Left ventricle myocardium inferior (tissue), 1 donor: ENCODE measurements at places on chromosomes 11 and 22.

GRCh38 chr11:128917144-128917724 is 25.4 kb downstream of the TP53AIP1 start:
- no peak overlapping the region for H3K4me3 ChIP-seq
- H3K27ac ChIP-seq, result no peak overlapping the region
- H3K4me1 ChIP-seq, result peaks cover 20% of the 10 kb centered on the region
- H3K27me3 ChIP-seq, result peaks cover 6% of the 10 kb centered on the region
- DNase-seq, result peak; percentile 0

DNA sequence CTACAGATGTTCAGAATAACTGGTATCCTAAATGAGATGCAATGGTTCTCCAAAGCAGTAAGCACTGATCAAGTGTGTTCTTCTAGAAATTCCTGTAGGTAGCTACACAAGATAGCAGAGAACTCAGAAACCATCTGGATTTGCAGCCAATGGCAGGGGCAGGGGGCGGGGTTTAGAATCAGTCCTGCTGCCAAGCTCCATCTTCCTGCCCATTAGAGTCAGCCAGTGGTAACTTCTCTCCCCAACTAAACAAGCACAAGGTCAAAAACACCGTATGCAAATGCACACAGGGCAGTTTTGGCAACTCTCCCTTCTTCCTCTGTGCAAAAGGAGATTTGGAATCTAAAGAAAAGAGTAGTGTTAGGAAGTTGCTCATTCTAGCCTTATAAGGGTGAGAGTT is 237.5 kb upstream of the CCDC90B start:
- no peak overlapping the region for H3K27ac ChIP-seq
- H3K27me3 ChIP-seq, result no peaks in the 10 kb centered on the region
- H3K4me1 ChIP-seq, result peaks cover 5% of the 10 kb centered on the region
- DNase-seq, result no peak

- peaks cover 27% of the 10 kb centered on the region for H3K4me1 ChIP-seq
- H3K27ac ChIP-seq, result peak overlapping the region; percentile 20
- H3K27me3 ChIP-seq, result no peaks in the 10 kb centered on the region
- H3K36me3 ChIP-seq, result peaks cover 8% of the 10 kb centered on the region
- no peak overlapping the region for H3K4me3 ChIP-seq
- no peak for DNase-seq
These were observed 52.4 kb downstream of the MIAT start for GRCh38 chr22:26709617-26710390.

- no peak overlapping the region for H3K27ac ChIP-seq
- no peaks in the 10 kb centered on the region for H3K4me1 ChIP-seq
These were observed 160.5 kb downstream of the DDX10 start for GRCh38 chr11:108825381-108825780.
